Astrocyte of the spinal cord (primary cell): ENCODE measurements at places on chromosomes 7 and 10.
A peak's percentile ranks its signal among the peaks of the same experiment; 100 is the strongest.

DNA sequence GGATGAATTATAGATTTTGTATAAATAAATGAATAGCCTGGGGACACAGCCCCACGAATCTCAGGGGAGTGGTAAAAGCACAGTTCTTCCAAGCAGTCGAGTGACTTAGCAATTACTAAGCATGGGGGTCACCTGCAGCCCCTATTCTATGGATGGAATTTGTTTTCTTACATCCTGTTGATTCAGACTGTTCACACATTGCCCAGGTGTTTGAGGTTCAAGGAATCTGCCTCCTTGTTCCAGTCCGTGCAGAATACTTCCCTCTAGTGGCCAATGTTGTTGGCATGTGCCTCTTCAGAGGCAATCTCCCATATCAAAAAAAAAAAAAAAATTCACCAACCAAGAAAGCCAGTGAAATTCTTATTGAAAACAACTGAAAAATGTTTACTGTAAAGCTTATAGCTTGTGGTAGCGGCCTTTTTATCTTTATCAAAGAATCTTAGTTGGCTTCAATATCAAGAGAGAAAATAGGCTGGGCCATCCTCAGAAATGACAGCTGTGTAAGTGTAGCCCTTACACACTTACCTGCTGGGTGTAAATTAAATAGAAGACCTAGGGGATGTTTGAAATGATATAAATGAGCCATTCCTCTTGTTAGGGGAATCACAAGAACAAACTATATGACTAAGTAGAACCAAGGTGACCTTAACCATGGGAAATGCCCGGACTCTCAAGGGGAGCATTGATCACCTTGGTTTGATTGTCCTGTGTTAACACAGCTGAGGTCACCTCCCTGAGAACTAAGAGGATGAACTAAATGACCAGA, 7.8 kb downstream of the LIPM start:
- DNase-seq: peak; percentile 71

DNA sequence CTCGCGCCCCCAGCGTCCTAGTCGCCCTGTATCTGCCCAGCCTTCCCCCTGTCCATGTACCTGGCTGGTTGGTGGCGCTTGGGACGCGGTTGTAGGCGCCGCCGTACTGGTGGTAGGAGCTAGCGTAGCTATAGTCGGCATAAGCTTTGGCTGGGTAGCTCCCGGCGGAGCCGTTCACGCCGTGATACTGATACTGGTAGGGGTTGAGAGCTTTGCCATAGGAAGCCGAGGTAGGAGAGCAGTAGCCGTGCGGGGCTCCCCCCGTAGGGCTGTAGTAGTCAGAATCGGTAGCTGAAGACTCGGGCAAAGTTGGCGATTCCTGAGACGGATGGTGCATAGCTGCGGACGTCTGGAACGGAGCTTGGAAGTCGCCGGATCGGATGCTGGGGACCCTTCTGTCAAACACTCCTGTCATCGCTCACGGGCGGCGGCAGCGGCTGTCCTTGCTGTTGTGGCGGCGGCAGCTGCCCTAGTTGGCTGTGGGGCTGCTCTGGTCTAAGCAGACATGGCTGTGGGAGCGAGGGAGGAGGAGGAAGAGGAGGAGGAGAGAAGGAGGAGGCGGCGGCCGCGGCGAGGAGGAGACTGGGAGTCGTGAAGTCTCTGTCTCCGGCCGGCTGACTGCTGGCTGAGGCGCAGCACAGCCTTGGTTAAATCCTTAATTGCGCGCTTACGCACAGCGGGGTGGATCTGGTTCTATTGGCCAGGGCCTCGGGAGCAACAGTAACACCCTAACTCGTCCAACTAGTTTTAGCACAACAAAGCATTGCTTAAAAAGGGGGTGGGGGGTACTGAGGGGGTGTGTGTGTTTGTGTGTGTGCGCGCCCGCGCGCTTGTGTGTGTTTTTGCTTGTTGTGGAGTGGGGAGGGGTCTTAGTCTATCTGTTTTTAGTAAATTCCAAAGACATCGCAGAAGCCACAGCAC, at the start of gene DLX5:
Gene DLX5, minus strand, starts transcription at position 623 of the 921 bp plus-strand sequence. Its CDS starts 208 bp downstream, at position 415.
- no peak for DNase-seq

- peak; percentile 88 for DNase-seq
Measured at GRCh38 chr7:27101171-27101956, 1.1 kb downstream of the HOXA2 start.

- peak; percentile 88 for DNase-seq
Measured at GRCh38 chr7:148962823-148963582, 65.3 kb downstream of the PDIA4 start.

- DNase-seq: no peak
Measured at GRCh38 chr7:153430931-153431330, 621.3 kb upstream of the DPP6 start.

DNA sequence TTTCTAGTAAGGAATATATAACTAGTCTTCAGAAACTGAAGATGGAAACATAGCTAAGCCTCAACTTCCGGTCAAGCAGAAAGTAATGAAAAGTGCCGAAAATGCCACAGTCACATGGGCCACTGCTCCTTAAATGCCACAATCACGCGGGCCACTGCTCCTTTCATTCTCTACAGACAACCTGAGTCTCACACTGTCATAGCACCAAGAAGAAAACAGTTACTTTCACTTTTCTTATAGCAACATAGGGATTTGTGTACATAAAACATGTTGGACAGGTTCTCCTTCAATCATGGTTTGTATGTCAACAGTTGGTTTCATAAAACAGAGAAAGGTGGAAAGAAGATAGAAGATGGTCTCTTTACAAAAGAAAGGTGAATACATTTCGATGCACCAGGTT, 48.6 kb upstream of the NOBOX start:
- DNase-seq: no peak

DNA sequence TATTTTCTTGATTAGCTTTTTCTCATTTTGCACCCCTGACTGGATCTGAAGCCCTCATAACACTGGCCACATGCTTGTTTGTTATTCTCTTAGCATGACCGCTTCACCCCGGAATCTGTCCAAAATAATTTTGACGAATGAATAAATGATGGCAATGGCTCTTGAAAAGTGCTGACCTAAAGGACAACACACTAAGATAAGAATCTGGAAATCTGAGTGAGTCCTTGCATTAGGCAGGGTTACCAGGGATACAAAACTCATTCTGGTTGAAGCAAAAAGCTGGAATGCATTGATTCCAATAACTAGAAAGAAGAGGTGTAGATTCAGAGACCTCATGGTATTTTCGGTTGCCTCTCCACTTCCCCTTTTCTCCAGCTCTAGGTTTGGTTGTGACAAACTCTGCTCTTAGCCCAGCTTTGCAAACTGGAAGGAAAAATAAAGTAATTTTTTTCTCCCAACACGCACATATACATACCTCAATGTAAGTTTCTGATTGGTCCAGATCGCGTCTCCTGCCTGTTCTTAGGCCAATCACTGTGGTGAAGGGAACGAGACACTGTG, 157.4 kb downstream of the SKIDA1 start:
- DNase-seq: no peak

GRCh38 chr7:65438598-65438997, 64.9 kb downstream of the ZNF92 start:
- peak; percentile 88 for DNase-seq

- DNase-seq: peak; percentile 23
Measured at GRCh38 chr7:522071-522950, 2.7 kb upstream of the PDGFA start.

GRCh38 chr10:13842117-13842516, 255.4 kb downstream of the PRPF18 start:
- no peak for DNase-seq

DNA sequence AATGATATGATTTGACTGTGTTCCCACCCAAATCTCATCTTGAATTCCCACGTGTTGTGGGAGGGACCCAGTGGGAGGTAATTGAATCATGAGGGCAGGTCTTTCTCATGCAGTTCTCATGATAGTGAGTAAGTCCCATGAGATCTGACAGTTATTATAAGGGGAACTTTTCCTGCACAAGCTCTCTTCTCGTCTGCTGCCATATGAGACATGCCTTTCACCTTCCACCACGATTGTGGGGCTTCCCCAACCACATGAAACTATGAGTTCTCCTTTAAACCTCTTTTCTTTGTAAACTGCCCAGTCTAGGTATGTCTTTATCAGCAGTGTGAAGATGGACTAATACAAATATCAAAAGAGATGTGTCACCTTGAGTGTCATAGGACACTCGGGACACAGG, 502.7 kb upstream of the PODXL start:
- DNase-seq: no peak

DNA sequence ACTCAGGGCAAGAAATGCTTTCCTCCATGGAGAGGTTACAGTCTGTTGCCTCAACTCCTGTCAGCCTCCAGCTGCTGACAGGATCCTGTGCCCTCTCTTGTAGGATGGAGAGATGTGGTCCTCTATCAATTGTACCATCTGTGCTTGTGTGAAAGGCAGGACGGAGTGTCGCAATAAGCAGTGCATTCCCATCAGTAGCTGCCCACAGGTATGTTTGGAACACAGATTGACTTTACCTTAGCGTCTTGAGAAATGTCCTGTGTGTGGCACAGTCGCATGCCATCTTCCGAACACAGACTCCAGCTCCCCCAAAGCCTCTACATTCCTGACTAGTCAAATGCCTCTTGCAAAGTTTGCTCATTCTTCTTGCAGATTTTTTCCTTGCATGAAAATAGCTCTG, 152.6 kb downstream of the BMPER start:
- no peak for DNase-seq

- DNase-seq: no peak
Measured at GRCh38 chr7:74476626-74477025, 22.9 kb downstream of the GTF2IRD1 start.

- DNase-seq: no peak
Measured at GRCh38 chr7:155336812-155337602, 39.3 kb downstream of the INSIG1 start.

DNA sequence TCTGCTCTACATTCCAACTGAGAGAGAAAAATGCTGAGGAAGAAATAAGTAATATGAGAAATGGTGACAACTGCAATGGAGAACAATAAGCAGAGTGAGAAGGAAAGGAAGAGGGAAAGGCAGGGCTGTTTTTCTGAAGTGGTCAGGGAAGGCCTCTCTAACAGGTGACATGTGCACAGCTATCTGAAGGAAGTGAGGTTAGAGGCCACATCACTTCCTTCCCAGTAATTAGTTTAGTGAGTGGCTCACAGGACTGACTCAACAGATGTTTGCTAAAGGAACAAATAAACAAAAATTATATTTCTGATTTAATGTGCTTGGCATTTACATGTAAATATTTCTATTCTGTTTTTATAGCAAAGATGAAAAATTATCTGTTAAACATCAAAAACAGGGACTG, 77.9 kb downstream of the ARHGAP21 start:
- DNase-seq: no peak

GRCh38 chr7:98286093-98286539, 4.6 kb downstream of the BRI3 start:
- peak; percentile 29 for DNase-seq

GRCh38 chr10:19014498-19014897, 34.1 kb upstream of the MALRD1 start:
- DNase-seq: no peak

DNA sequence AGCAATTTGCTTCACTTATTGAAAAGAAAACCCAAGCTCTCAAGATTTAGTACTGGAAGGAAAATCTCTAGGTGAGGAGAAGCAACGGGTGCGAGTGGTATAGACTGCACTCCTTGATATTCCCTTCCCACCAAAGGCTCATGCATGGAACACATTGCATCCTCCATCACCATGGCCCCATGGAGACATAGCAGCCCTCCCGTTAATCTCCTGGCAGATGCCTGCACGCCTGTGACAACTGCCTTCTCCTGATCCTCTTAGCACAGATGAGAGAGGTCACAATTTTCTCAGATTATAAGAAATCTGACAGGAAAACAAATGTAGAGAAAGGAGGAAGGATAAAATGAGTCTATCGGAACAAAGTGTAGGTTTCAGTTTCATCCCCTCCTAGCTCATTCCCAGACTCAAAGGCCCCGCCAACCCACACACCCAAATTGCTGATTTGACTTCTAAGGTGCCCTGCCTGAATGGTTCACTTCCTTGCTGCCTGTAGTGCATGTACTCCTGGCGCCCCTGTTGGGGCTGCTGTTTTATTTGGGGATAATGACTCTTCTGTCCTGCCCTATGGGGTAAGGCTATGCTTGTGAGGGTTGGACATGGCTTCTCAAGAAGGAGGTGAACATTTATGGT, 50.0 kb downstream of the PLXNA4 start:
- no peak for DNase-seq

GRCh38 chr10:130371156-130371555, 235.0 kb downstream of the GLRX3 start:
- no peak for DNase-seq

DNA sequence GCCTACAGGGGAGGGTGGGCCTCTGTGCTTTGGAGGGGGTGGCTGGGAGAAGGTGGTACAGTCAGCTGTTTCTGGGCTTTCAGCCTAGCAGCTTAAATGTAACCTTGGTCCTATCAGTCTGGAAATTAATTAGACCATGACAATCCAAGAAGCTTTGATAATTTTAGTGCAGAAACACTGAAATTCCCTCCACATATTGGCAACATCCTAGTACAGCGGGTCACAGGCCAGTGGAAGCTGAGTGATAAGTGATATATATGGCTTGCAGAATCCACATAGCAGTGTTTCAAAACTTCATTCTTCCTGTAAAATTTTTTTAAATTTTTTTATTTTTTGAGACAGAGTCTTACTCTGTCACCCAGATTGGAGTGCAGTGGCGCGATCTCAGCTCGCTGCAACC, 212.6 kb downstream of the TYW1 start:
- DNase-seq: no peak

DNA sequence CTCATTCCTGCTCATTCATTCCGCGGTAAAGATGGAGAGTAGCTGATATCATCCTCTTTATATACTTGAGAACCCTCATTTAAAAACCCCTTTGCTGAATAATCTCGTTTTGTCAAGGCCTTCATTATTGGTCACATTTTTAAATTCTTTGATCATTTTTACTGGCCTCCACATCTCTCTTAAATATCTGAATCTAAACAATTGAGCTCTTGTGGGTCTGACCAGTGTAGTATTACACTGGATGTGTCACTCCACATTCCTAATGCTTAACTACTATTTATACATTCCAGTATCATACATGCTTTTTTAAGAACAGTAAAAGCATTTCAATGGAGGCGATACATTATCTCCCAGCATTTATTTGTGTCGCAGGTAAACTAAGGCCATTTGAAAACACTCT, 12.6 kb upstream of the PRPS1L1 start:
- DNase-seq: peak; percentile 81

- peak; percentile 78 for DNase-seq
Measured at GRCh38 chr10:20004087-20004523, 187.9 kb downstream of the PLXDC2 start.

- no peak for DNase-seq
Measured at GRCh38 chr10:100773646-100774045, 28.3 kb downstream of the PAX2 start.

DNA sequence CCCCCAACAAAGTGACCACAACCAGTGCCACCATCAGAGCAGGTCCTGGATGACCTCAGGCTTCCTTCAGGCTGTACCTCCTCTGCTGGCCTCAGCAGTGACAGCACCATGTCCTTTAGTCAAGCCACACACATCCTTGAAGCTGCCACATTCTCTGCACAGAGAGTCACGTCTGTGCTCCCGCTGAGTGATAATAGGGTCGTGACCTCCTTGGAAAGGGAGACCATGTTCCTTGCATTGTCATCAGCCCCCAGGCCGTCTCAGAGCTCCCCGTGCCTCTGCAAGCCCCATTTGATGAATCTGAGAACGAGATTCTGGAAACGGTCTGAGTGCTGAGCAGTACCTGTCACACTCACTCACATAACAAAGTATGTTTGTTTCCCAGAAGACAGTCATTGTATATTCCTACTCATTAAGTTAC, 106.5 kb upstream of the PRR15 start:
- no peak for DNase-seq
